Fibroblast of upper back skin (primary cell): ENCODE measurements at places on chromosomes 3 and 15.

DNA sequence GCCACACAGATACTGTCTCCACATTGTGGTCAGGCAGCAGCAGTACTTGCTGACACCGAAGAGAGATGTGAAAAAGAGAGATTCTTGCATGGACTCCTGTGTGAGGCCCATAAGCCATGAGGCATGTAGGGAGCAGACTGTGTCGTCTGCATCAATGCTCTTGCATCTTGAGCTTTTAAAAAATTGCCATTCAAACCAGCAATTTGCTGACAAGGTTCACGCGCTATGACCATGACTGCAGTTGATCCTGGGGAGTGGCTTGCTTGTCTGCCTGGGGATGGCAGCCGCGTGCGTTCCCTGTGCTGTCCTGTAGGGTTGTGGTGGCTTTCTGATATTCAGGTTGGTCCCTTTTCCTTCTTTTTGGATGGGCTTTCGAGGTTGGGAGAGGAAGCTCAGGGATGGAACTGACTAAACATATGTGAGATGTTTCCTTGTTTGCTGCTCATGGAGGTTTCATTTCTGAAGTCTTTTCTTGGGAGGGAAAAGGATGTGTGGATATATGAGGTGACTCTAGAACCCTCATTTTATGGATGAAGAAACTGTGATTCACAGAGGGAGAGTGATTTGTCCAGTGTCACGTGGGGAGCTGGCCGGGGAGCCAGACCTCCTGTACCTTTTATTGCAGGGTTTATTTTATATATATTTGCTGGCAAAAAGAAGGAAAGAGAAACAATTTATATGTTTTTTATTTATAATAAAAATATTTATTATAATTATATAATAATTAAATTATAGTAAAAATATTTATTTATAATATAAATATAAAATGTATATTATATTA lies 48.6 kb downstream of the LPP start:
- DNase-seq, result no peak

- DNase-seq, result no peak
Measured at GRCh38 chr15:67750371-67750770, 74.9 kb upstream of the SKOR1 start.

GRCh38 chr3:4421121-4421520 lies 45.9 kb downstream of the SUMF1 start:
- peak; percentile 26 for DNase-seq

GRCh38 chr15:74543583-74543982 lies 2.6 kb downstream of the ARID3B start:
- no peak for DNase-seq

GRCh38 chr15:74614744-74615507 lies 710 bp upstream of the CLK3 start:
- peak; percentile 79 for DNase-seq

- DNase-seq, result no peak
Measured at GRCh38 chr3:32401126-32401525, 9.5 kb downstream of the CMTM7 start.

DNA sequence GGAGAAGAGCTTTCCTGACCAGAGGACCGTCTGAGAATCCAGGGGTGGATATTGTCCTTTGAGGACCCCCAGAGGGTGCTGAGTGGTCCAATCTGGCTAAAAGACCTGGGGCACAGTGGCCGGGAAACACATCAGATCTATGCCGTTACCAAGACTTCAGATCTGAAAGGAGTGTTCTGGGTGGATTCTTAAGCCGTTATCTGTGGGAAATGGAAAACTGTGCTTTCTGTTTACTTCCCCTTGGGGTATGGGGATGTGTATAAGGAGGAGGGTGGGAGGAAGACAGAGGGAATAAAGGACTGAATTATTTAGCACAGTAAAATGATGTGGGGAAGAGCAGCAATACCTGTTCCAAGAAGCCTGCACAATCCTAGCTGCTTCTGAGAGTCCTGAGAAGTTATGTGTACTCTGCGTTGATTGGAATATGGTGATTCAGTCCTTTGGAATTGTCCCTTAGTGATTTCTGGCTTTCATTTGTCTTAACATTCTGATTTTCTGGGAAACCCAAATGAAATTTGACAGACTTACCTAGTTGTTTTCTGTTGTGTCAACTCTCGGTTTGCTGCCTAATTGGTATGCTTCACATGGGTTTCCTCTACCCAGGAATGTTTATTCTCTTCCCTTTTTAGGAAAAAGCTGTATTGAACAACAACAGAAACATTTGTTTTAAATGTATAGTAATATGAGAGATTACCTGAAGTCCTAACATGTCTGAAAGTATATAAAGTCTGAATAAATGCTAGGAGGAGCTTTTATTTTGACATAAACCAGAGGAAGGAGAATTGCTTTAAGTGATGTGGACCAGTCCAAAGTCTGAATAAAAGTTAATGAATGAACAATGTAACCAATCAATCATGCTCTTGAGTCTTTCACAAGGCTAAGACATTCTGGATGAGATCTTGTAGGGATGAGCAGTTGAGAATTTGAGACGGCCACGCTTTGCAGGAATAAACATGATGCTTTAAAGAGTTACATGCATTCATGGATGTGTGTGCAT lies 427.1 kb upstream of the C2CD4B start:
- peak; percentile 54 for DNase-seq

GRCh38 chr3:55673764-55674163 lies 186.7 kb upstream of the WNT5A start:
- DNase-seq, result no peak

DNA sequence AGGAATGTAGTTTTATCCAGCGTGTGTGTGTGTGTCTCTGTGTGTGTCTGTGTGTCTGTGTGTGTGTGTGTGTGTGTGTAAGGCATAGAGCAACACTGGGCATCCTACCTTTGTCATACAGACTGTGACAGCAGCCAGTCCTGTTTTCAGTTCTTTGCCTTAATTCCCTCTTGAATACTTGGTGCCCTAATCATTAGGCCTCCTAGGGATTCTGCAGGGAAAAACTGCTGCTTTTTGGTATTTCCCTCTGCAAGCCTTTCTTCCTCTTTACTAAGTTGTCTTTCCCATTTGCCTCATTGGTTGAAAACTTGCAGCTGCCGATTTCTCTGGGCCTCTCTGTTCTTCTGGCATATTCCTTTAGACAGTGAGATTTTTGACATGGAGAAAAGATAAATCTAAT lies 9.2 kb downstream of the SLC25A36 start:
- no peak for DNase-seq

GRCh38 chr3:183392186-183393034 lies 36.0 kb downstream of the MCF2L2 start:
- no peak for DNase-seq

DNA sequence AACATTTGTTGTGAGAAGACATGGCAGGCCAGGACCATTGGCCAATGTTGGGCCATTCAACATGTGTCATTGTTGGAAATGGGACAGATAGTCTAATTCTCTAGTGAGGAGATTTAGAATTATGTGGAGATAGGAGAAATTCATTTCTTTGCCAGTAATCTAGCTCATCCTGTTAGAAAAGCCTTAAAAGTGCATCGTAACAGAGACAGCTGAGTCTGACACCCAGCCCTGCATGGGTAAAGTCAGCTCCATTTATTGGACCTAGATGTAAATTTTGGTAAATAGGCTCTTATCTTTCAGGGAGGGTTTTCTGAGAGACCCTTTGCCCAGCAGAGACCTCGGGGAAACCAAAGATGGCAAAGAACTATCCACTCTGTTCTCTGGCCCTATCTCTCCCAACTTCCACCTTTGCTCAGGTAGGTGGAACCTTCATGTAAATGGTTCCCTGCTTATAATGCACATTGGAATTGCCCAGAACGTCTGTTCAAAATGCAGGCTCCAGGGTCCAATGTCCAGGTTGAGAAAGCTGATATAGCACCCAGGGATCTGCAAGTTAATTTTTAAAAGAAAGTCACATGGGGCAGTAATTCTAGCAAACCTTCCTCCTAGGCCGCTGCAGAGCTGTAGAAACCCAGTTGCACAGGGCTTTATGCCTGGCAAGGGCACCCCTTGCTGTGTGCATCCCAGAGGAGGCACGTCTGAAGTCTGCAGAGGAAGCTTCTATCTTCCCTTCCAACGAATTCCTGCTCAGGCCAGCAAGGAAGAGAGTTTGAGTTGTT lies 365.9 kb upstream of the PROK2 start:
- DNase-seq, result no peak

- DNase-seq, result no peak
Measured at GRCh38 chr3:139476348-139476747, at the start of gene RBP2. RBP2 (minus strand) TSS chr3:139476516; CDS start chr3:139476459, 57 bp downstream.

DNA sequence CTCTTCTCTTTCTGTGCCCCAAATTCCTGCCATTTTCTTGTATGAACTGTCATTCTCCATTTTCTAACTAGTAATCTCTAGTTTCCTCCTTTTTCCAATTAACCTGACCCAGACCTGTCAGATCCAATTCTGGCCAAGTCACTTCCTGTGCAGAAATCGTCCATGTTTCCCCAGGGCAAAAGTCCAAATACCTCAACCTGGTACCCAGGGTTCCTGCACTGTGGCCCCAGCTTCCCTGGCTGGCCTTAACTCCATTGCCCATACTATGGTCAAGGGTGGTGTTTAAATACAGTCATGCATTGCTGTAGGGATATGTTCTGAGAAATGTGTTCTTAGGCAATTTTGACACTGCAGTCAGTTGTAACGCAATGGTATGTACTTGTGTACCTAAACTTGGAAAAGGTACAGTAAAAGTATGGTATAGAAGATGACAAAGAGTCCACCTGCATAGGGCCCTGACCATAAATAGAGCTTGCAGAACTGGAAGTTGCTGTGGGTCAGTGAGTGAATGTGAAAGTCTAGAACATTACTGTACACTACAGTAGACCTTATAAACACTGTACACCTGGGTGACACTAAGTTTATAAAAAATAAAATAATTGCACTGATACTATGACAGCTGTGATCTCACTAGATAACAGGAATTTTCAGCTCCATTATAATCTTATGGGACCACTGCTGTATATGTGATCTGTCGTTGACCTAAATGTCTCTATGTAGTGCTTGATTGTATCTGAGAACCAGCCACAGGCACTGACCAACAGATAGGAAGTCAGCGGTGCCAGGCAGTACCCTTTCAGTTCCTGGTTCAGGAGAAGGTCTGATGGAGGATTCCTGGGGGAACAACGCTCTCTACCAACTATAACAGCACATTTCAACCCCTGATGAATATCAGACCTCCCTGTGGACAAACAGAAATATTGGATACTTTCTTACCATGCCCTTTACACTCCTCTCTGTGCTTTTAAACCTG lies 336.1 kb upstream of the PROK2 start:
- no peak for DNase-seq

- no peak for DNase-seq
Measured at GRCh38 chr3:196340466-196340865, 2.3 kb upstream of the TM4SF19 start.

- DNase-seq, result no peak
Measured at GRCh38 chr3:149464542-149465328, 9.8 kb upstream of the TM4SF4 start.

- DNase-seq, result no peak
Measured at GRCh38 chr15:48798319-48798718, 12.6 kb downstream of the CEP152 start.

GRCh38 chr15:44545913-44546802 lies 9.2 kb downstream of the EIF3J start:
- peak; percentile 6 for DNase-seq

GRCh38 chr3:65503776-65504175 lies 534.9 kb downstream of the MAGI1 start:
- no peak for DNase-seq

GRCh38 chr3:157182879-157183278 lies 22.9 kb upstream of the CCNL1 start:
- no peak for DNase-seq

- no peak for DNase-seq
Measured at GRCh38 chr3:133475245-133476010, 75.6 kb downstream of the BFSP2 start.
